HL-60 (cell line): ENCODE measurements at places on chromosomes 3 and 15.
A peak's percentile ranks its signal among the peaks of the same experiment; 100 is the strongest.

GRCh38 chr3:23739536-23739935 lies 66.2 kb upstream of the UBE2E1 start:
- peak; percentile 39 for DNase-seq

DNA sequence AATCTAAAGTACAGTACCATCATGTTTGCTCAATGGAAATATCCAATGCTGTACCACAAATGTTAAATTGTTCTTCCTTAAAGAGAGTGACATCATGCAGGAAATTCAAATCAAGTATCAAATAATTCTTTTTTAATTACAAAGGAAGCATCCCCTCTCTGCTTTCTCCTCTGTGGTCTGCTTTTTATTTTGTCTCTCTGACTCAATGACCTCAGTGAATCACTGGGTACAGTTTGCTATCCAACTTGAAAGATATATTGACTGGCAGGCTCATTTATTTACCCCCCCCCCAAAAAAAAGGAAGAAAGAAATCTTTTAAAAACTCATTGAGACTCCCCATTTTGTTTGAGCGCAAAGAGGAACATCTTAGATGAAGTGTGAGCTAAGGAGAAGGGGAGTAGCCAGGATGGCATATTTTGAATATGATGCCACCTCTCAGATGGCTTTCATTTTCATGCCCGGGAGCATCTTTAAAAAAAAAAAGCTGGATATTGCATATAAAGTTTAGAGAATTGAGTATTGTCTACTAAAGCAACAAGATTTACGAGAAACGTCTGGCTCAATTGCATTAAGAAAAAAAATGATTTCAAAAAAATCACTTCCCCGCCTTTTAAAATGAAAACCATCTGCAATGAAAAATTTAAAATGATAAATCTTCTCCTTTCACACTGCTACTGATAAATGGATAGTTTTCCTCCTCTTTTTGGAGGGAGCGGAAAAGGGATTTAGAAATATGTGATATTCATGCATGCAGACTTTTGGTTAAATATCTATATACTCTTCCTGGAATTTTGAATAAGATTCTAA lies 307.1 kb upstream of the DPH6 start:
- DNase-seq: no peak

GRCh38 chr3:114376516-114377185 lies 82.8 kb downstream of the TIGIT start:
- no peak for DNase-seq

DNA sequence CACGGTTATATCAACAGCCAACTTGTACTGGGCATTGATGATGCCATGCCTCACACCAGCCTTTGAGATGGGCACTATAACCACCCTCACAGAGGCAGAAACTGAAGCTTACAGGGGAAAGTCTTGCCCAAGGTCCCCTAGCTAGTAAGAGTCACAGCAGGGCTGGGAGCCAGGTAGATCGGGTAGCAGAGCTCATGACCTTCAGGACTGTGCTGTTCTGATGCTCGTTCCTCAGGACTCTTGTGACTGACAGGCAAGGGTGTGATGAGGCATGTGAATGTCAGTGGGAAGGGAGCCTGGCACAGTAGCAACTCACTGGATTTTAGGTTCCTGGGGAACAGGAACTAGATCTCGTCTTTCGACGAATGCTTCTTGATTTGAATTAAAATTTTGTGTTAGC lies 65.7 kb downstream of the RLBP1 start:
- no peak for DNase-seq

- DNase-seq: peak; percentile 5
Observed at GRCh38 chr3:177724020-177724638, 526.8 kb upstream of the TBL1XR1 start.

DNA sequence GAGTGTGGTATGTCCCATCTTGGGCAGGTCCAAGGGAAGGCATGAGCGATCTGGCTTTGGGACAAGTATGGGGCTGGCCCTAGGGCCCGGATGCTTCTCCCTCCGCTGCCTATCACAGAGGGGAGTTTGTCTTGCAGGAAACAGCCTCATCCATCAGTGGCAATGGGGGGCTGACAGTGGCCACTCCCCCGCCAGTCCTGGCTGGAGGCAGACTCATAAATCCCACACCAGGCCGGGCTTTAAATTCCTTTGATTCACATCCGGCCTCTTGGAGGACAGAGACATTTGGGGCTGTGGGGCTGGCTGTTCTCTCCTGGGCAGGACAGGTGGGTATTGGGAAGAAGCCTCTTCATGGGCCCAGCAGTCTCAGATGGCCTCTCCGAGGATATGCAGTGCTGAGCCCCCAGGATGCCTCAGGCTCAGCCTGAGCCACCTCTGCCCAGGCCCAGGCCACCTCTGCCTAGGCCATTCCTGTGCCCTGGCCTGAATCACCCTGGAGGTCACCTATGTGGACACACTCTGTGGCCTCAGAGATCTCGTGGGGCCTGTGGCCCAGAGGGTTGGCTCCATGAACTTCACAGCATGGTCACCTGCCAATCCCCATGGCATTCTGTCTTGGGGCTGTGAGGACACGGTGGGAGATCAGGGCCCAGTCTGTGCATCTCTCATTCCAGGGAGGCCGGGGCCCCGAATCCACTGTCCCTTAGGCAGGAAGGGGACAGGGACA lies 84.2 kb upstream of the GOLGA6L4 start:
- DNase-seq: no peak

- DNase-seq: no peak
Observed at GRCh38 chr3:24258727-24259600, 235.7 kb downstream of the THRB start.

GRCh38 chr15:99086327-99086667 lies 18.6 kb upstream of the SYNM start:
- DNase-seq: no peak

GRCh38 chr15:57440799-57441198 lies 64.5 kb downstream of the CGNL1 start:
- DNase-seq: no peak

GRCh38 chr15:56533731-56534403 lies 68.9 kb upstream of the MNS1 start:
- no peak for DNase-seq

DNA sequence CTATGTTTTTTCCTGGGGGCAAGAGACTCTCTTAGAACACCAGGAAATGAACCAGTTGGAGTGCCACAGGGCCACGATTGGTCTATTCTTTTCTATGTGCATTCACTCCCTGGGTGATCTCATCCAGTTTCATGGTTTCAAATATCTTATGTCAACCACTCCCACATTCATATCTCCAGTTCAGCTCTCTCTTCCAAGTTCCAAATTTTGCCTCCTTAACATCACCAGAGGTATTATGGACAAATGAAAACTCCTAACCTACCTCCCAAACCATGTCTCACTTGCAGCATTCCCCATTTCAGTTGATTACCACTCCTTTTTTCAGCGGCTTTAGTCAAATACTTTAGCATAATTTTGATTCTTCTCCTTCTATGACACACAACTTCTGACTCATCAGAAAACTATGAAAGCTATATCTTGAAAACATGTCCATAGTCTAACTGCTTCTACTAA lies 203.1 kb upstream of the SEMA6D start:
- no peak for DNase-seq

DNA sequence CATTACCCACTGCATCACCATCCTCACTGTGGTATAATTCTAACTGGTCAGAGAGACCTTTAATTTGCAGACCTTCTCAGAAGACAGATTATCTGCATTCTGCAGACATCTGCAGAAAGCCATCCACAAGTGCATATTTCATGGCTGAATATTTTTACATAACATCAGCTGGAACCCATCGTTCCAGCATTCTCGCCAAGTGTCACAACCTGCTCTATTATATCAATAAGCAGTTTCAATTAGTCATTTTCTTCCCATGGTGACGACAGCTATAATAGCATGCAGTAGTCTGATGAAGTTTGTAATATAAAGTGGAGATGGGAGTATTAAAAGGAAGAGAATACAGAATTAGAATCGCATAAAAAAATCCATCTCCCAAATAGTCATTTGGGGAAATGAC lies 334.7 kb downstream of the FHIT start:
- DNase-seq: no peak

GRCh38 chr3:64151342-64151871 lies 73.9 kb downstream of the PRICKLE2 start:
- peak; percentile 13 for DNase-seq

- DNase-seq: no peak
Observed at GRCh38 chr3:121584418-121584817, 8.8 kb upstream of the FBXO40 start.

DNA sequence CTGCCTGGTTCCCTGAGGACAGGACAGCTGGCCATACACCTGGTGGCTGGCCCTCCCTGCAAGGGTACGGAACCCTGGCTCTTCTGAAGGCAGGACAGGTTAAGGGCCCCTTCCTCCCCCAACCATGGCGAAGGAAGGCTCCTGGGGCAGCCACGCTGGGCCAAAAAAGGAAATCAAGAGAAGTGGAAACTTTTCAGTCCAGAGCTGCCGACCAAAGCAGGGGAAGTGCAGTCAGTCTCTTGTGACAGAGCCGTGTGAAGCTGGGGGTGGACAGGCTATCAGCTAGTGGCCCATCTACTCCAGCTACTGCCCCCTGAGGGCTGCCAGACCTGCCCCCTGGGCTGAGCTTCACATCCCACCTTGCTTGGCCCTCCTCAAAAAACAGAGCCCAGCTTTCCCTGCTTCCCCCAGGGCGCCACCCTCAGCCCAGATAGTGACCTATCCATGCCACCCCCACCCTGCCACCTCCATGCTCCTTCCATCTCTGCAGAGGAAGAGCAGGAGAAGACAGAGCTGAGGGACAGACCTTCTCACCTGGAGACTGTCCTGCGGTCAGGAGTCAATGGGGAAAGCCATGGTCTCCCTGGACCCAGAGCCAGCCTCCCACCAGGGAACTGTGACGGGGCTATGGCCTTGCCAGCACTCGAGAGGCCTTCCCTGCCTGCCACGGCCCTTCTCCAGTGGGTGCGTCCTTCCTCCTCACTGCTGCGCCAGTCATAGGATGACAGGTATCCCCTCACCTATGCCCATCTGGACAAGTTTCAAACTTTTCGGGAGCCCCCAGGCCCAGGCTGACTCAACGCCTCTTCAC lies 4.6 kb downstream of the SEMA7A start:
- DNase-seq: peak; percentile 57

DNA sequence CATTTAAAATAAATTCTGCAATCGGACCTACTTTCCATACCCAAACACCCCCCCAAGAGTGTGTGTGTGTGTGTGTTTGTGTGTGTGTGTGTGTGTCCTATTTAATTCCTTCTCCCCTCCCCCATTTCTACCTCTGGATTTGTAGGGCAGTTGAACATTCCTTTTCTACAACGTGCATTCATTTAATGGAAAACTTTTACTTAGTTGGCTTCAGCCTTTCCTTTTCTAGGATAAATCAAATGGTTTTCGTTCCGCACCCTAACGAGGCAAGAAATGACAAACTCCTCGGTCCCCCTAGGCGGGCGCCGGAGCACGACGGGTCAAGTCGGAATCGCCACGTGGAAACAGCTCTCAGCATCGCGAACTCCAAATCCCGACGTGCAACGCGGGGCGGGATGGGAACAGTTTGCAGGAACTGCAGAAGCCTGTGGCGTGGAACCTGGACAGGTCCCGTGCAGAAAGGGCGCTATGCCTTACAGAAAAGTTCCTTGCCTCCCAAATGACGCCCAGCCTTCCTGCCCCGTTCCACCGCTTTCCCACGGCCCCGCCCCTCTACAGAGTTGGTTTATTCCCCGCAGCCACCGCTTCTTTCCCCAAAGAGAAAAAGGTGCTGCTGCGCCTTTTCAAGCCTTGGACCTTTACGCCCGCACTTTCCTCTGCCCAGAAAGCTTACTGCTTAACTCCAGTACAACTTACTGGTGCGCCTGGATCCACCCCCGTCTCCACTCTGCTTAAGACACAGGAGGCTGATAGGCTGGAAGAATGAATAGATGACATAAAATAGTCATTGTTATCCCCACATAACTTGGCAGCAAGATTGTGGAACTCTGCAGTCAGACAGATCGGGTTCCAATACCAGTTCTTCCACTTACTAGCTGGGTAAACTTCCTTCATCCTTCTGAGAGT lies 1.1 kb upstream of the EIF2B5 start:
- peak; percentile 90 for DNase-seq

GRCh38 chr3:126021224-126021623 lies 52.2 kb downstream of the ROPN1B start:
- DNase-seq: no peak

DNA sequence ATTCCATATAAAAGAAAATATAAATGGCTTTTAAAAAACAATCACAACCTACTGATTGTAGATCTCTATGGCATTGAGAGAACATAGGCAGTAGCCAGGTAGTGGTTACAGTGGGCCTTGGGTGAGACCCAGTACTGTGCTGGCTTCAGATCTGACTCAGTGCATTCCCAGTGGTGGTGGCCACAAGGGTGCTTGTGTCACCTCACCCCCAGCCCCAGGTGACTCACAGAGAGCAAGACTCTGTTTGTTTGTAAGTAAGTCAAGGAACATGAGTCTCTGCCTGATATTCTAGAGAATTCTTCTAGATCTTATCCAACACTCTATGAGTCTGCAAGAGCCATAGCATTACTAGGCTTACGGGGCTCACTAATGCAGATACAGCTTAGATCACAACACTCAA lies 118.8 kb upstream of the AZI2 start:
- DNase-seq: no peak

DNA sequence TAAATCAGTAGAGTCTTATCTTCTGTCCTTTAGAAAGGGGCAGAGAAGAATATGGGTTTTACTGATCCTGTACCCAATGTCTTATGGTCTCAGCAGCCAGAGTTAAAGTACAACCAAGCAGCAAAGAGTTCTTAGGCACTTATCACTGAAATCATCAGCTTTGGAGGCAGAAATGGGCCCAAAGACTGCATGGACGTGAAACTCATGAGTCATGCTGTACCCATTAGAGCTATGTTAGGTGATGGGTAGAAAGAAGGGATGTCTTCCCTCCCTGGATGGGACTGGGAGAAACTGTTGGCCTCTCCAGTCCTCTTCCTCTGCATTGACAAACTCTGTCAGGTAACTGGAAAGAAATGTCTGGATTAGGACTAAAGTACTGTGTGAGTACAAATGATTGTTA lies 63.4 kb downstream of the EOMES start:
- DNase-seq: no peak

GRCh38 chr3:77524946-77525682 lies 485.2 kb downstream of the ROBO2 start:
- DNase-seq: no peak

DNA sequence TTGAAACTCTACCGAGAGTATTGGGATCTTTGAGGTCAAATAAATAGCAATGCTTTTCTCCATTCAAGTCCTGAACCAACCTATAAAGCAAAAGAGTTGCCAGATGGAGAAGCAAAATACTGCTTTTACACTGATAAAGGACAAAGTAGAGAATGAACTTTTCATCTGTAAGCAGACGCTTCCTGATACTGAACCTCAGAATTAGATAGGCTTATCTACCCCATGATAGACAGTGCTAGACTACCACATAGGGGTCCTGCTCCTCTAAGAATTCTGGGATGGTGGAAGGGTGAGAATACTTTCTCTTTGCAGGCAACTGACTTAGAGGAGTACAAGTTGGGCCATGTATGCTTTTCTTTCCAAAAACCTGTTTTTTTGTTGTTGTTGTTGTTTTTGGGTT lies 9.5 kb downstream of the SAXO2 start:
- no peak for DNase-seq
